ENCODE measurements at places on chromosomes 3 and 15.

GRCh38 chr3:185733980-185734724, 90.7 kb downstream of the IGF2BP2 start:
- no peak for DNase-seq

- DNase-seq = no peak
Measured at GRCh38 chr15:58465866-58466517, 34.2 kb downstream of the LIPC start.

DNA sequence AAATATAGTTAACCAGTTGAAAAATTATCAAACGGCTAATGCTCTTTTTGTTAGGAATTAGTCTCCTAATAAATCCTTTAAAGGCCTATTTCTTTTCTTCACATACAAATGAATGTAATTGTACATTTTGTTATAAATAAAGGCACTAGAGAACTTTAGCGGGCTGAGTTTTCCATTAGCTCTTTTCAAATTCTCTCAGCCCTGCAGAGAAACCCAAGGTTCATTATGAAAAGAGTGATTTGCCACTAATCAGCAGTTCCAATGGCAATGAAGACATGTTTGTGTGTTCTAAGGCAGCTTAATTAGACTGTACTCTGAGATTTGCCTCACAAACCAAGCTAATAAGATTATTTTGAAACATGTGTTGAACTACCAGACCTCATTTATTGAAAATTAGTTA, 64.6 kb upstream of the P2RY1 start:
- DNase-seq = no peak

DNA sequence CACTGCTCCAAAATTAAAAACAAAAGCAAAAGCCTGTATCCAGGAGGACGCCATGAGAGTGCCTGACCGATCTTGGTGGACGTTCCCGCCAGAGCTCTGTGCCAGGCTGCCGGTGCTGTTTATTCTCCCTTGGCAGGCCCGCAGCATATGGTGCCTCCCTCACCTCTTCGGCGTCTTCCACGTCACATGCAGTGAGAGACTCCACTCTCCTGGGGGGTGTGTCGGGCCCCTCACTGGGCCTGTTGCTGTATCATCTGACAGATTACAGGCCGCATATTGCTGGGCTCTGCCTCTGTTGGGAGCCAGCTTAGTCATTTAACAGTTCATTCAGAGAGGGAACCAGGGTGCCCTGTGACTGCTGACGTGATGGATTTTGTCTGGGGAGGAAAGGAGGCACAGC, 86.4 kb upstream of the ARRDC4 start:
- DNase-seq = no peak

DNA sequence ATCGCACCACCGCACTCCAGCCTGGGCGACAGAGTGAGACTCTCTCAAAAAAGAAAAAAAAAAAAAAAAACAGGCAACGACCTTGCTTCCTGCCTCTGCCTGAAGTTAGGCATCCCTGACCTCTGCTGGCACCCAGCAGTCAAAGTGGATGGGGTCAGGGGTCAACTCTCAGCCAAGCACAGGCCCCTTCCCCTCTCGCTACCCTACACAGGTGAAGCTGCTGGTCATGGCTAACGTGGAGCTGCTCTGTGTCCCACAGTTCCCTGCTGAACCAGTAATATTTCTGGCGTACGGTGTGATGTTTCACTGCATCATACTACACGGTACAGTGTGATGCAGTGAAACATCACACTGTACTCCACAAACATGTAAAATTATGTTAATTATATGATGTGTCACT, 13.9 kb upstream of the FRG2C start:
- no peak for DNase-seq
